GM12892 (cell line): ENCODE measurements at places on chromosomes 11 and 22.

- DNase-seq = no peak
Observed at GRCh38 chr22:39785232-39785631, 108.3 kb downstream of the ENTHD1 start.

DNA sequence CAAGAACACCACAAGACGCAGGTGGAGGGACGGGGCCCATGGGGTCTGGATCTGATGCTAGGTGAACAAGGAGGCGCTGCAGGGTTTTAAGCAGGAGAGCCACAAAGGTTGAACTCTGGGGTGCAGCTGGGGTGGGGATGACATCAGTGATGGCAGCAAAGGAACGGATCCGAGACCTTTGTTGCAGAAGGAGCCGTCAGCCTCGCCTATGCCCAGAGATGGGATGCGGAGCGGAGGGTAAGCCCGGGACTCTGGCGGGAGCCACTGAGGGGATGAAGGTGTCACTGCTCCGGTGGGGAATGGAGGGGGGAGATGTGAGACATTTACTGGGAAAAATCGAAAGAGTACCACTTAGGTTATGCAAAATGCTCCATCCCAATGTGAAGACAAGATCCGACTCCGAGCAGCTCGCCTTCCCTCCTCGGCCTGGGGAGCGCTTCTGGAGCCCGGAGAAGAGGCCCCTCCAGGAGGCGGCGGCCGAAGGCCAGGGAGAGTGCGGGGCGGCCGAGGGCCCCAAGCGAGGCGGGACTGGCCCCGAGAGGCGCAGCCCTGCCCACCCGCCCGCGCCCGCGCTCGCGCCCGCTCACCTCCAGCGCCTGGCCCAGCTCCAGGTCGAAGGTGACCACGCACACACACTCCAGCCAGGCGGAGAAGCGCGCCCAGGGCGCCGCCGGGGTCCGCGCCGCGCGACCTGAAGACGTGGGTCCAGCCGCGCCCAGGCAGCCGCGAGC, 422 bp downstream of the DENND6B start:
- no peak for DNase-seq

- no peak for DNase-seq
Observed at GRCh38 chr11:121801781-121802180, 314.2 kb downstream of the BLID start.

DNA sequence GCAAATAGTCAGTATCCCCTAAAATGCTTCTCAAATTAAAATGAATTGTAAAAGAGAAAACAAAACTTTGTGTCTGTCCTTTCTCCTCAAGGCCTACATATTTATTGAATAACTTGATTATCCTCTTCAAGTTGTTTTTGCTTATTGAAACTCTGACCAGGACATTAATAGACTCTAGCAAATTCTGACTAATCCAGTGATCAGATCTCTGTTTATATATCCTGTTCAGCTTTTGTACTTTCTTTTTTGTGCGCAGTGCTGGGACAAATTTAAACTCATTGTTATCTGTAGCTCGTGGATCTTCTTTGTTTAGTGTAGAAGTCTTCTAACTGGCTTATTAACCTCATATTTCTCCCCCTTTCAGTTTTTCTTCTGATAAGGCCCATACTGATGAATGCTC, 139.9 kb upstream of the SORL1-AS1 start:
- no peak for DNase-seq

DNA sequence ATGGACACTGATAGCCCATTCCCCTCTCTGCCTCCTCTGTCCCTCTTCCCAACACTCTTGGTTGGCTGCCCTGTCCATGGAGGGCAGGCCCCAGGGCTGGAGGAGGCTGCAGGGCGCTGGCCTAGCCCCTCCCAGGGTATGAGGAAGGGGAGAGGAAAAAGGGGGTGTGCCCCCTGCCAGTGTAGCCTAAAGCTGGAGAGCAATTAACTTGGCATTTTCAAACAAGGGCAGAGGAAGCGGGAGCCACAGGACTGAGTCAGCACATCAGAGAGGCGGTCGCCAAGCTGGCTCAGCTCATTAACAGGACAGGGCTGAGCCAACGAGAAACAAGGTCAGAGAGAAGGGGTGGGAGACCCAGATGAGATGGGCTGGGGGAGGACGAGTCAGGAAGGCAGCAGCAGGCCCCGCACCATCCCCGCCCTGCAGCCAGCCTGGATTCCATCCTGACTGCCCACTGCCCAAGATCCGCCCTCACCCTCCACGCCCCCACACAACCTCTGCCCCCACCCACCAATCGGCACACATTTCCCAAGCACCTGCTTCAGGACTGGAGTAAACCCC, 76.3 kb downstream of the BUD13 start:
- no peak for DNase-seq
